Activated T-cell treated with anti-CD3 and anti-CD28 coated beads for 1 hour (primary cell): ENCODE measurements at places on chromosomes 5 and 9.

GRCh38 chr9:101119206-101119819, 90.8 kb downstream of the PLPPR1 start:
- DNase-seq, result no peak

DNA sequence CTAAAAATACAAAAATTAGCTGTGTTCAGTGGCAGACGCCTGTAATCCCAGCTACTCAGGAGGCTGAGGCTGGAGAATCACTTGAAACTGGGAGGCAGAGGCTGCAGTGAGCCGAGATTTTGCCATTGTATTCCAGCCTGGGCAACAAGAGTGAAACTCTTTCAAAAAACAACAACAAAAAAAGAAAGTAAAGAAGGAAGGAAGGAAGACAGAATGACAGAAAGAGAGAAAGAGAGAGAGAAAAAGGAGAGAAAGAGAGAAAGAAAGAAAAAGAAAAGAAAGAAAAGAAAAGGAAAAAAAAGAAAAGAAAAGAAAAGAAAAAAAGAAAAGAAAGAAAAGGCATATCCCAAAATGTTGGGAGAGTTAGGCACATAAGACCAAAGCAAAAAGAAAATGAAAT, 278.6 kb downstream of the CDH18 start:
- DNase-seq, result no peak

GRCh38 chr5:45264447-45264846, 431.7 kb downstream of the HCN1 start:
- no peak for DNase-seq

- no peak for DNase-seq
These were observed 116.9 kb upstream of the OTULINL start for GRCh38 chr5:14464671-14465070.

- DNase-seq, result no peak
These were observed 11.1 kb upstream of the IFNA5 start for GRCh38 chr9:21316032-21316842.

DNA sequence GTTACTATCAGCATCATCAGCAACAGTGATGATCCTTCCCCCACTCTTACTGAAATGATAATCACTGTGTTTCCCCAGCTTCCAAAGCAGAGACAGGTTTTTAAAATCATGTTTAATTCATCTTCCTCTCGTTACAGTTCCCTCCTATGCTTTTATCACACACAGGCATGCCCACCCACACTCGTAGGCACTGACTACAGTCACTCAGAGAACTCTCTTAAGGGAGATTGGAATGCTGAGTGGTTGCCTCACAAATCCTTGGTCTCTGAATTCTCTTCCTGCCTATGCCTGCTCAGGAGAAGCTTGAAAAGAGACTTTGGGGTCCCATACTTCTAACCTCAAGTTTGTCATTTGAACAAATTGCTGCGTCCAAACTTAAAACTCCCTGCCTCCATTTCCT, 179.2 kb downstream of the FRMD3 start:
- DNase-seq, result no peak

DNA sequence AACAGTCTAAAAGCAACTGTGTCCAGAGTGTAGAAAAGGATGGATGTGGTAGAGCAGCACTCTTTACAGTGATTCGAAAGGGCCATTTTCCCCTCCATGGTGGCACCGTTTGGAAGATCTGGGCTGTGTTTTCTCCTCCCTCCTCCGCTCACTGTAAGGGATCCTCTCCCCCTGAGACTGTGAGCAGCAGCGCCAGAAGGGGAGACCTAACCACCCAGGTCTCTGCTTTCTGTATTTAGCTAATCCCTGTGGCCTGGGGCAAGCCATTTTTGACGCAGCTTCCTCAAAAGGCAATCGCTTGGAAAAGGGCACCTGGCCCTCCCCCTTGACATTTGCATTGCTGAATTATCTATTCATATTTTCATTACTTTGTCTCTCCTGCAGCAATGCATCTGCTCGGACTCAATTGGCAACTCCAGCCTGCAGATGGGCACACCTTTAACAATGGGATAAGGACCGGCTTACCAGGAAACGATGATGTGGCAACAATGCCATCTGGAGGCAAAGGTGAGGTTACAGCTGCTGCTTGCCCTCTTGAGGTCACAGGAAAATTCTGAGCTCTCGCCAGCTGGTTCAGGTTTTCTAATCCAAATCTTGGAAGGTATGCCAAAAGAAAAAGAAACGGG, 244.3 kb upstream of the WWC1 start:
- no peak for DNase-seq

DNA sequence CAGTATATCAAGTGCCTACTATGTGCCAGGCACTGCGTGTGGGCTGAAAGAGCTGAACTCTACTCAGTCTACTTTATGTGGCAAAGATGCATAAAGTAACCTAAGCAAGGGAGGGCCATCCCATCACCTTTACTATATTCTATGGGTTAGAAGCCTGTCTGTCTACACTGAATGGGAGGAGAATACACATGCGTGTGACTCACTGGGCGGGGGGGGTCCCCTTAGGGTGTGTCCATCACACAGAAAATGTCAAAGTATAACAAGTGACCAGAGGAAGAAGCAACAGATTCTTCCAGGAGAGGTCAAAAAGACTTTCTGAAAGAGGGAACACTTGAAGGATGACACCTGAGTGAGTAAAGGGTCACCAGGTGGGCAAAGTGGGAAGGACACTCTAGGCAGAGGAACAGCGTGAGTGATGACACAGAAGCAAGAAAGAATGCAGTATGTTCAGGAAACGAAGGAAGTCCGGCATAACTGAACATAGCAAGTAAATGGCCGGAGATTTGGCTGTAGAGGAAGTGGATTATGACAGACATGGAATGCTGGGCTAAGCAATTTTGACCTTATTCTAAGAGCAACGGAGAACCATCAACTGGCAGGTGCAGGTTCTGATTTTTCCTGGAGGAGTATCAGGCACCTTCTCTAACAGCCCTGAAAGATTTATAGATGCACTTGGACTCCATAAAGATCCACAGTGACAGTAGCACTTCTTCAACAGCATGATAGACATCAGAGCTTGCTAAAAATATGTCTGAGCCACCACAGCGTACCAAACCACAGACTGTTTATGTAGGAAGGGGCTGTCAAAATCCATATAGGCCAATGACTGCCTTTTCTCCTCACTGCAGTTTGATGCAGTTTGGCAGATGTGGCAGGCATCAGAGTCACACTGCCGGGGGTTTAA, 8.0 kb upstream of the WHRN start:
- no peak for DNase-seq

DNA sequence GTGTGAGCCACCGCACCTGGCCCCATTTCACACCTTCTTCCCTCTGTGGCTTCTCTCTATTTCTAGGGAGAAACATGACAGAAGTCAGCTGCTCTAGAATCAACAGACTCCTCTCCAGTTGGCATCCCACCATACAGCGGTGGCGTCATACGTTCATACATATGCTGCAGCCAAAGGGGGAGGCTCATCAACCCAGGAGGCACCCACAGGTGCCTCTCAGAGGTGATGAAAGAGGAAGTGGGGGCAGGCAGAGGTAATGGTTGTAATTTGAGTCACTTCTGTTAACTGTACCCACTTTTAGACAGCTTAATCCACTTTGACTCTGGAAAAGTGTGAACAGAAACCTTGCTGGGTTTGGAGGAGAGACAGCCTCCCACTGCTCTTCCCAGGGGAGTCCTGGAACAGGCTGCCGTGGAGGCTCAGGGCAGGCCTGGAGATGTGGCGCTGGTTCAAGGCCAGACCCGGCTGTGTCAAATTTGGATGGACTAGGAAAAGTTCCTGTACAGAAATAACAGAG, 47.3 kb upstream of the SUB1 start:
- DNase-seq, result no peak

- DNase-seq, result no peak
These were observed 6.3 kb upstream of the SMU1 start for GRCh38 chr9:33082538-33083326.

- DNase-seq, result no peak
These were observed 308.3 kb downstream of the SLIT3 start for GRCh38 chr5:168992687-168993086.

DNA sequence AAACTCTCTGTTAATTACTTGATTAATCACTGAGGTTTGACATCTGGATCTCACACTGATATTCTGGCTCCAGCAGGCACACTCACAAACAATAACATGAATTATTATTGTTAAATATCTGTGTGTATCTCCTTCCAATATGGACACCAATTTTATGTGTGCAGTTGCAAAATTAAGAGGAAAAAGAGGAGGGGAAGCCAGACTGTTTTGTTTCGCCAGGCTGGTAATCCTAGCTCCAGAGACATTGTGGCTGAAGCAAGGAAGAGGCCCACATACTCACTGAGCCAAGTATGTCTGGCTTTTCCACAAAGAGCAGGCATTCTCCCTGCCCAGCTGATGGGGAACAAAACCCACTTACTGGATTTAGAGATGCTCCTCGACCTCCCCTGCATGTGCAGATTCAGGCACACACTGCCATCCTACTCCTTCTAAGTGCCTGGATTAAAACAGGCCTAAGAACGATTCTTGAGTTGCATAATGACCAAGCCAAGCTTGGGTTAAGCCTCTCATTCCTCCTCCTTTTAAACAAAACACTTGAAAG, 181.9 kb downstream of the ESM1 start:
- DNase-seq, result no peak
